Eye (tissue), 1 donor: ENCODE measurements at places on chromosomes 11 and 22.

DNA sequence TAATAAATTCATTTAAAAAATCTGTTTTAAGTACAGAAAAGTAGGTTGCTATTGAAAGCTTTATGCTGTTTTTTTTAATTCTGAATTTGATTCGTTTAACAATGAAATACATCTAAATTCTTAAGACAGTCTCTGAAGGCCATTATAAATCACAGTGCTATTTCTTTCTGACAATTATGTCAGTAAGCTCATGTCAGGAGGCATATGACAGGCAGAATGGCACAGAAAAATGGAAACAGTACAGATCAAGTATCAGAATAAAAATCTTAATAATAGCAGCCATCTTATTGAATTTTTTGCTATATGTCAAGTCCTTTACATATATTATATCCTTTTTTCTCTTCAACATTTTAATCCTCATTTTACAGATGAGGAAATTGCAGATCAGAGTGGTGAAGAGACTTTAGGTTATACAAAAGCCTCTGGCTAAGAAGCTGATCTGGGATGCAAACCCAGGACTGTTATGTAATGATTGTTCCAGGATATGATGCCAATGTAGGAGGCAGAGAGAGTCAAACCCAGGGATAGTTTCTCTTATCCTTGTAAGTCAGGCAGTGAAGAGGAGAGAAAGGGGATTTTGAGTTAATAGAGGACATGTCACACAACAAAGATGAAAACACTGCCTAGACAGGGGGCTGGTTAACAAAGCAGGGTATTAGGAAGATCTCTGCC is 283.1 kb upstream of the CCDC90B start:
- no peak for DNase-seq

GRCh38 chr11:33540946-33541915 is 159.4 kb downstream of the C11orf91 start:
- DNase-seq: no peak

DNA sequence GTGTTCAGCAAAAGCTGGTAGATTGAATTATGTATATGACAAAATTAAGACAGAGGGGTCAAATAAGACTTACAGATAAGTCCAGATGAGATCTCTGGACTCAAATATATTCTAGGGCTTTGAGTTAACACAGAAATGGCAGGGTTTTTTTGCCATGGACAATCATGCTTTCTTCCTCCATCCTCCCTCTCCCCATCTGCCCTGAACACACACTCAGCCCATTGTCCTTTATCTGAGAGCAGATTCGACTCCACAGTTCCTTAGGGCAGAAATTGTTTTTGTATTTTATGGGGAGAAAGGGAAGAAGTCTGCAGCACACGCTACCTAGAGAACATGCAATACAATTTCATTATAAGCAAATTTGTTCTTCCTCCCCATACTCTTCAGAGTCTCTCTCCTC is 86.8 kb downstream of the SLC1A2 start:
- DNase-seq: no peak

DNA sequence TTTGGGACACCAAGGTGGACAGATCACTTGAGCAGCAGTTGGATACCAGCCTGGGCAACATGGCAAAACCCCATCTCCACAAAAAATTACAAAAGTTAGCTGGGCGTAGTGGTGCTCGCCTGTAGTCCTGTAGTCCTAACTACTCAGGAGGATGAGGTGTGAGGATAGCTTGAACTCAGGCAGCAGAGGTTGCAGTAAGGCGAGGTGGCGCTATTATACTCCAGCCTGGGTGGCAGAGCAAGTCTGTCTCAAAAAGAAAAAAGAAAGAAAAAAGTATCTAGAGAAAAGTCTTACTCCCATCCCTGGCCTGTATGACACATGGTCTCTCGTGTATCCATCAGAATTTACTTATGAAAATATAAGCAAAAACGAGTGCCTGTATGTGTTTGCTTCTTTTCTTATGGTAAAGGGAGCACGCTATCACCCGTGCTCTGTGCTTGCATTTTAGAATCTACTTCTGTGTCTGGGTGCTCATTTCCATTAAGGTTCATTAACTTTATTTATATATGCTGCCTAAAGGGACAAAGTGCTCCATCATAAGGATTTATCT is 15.4 kb upstream of the CPT1A start:
- no peak for DNase-seq

- DNase-seq: no peak
Observed at GRCh38 chr22:42262964-42263363, 7.5 kb downstream of the TCF20 start.
